ENCODE measurements at places on chromosomes 2 and 18. TPM values are rescaled to one million over a fixed set of nuclear protein-coding genes. Genes with fewer than 3 reads are reported as not detected.

Gene HOXD12
- total RNA-seq, result not detected

Gene TLX2
- not detected for total RNA-seq

Gene ABCB11
- total RNA-seq, result not detected

Gene FOXD4L1
- not detected for total RNA-seq

Gene SOCS6
- total RNA-seq, result 11.5 TPM

Gene TCF7L1
- total RNA-seq, result 15.8 TPM

Gene GLI2
- 2.2 TPM for total RNA-seq

Gene LDLRAD4
- 52.1 TPM for total RNA-seq

Gene SF3B6
- 54.7 TPM for total RNA-seq

Gene MCEE
- 16.3 TPM for total RNA-seq

Gene DAPL1
- not detected for total RNA-seq

Gene C1QL2
- not detected for total RNA-seq

Gene KCNIP3
- 4.4 TPM for total RNA-seq

Gene ZSCAN30
- total RNA-seq, result 39.2 TPM

DNA sequence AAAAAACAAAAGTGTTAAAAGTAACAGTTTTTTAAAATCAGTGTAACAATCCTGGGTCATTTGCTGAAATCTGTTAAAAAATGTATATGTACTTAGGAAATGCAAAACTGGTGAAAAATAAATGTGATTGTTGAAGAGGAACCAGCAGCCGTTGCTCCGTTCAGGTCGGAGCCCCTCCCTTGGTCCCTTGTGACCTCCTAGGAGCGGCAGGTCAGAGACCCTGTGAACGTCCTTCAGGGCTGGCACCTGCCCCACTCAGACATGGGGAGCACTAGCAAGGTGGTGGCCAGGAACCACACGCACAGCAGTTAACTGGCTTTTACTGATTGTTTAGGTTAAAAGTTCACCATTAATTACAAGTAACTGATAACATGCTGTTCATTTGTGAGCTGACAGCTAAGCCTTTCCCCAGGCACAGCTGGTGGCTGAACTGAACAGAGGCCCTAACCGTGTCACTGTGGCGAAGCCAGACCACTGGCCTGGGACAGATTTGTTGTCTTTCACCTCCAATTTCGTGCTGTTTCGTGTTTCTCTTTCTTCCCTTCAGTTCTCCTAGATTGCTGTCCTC, 159.2 kb upstream of the ALKAL2 start:
- DNase-seq, result no peak

DNA sequence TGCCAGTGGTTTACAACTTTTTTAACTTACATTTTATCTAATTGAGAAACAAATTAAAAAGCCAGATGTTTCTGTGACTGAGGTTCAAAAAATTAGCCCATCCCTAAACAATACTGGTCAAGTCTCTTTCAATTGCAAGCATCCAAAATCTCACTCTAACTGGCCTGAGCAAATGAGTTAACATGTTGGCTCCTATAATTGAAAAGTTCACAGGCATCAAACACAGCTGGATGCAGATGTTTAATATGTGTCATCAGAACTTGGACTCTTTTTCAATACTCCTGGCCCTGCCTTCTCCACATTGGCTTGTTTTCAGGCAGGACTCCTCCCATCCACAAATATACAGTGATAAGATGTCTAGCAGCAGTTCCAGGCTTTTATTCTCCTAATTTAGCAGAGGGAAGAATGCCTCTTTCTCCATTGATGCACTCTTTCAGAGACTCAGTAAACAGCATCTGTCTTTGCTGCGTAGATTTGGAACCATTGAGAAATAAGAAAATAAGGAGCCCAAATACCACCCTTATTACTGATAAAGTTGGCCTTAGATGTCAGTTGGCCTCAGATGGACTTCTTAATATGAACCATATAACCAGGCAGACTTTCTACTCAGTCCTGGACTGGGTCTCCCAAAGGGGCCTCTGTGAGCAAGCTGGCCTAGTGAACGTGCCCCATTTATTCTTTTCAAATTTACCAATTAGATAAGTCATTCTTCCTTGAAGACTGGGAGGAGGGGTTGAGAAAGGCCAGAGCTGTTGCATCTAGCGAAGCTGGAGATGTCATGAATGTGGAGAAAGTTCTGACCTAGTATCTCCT, 30.4 kb upstream of the FN1 start:
- DNase-seq, result no peak

DNA sequence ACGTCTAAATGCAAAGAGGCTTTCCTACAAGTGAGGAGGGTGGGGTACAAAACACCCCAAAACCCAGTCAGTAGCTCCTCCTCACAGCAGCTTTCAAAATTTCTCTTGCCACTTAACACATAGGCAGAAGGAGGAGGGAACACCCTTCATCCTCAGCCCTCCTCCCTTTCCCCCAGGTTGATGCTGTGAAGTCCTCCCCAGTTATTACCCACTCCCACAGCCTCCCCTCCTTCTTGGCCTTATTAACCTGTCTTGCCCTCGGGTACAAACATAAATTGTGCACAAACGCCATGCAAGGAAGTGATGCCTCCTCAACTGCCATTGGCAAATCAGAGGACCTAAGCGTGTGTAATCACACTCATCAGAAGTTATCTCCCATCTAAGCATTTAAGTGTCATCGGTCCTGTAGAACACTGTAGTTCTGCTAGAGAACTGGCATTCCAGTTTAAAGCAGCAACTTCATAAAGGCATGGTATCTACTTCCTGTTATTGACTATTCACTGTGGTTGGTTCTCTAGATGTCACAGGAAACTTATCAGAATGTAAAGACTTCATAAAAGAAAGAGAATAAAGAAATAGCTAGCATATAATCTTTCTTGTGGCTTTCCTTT, at the start of gene DSC1:
Gene DSC1, minus strand, starts transcription at position 32 of the 611 bp plus-strand sequence. CDS start 262 bp downstream, outside the sequence.
- DNase-seq, result no peak

DNA sequence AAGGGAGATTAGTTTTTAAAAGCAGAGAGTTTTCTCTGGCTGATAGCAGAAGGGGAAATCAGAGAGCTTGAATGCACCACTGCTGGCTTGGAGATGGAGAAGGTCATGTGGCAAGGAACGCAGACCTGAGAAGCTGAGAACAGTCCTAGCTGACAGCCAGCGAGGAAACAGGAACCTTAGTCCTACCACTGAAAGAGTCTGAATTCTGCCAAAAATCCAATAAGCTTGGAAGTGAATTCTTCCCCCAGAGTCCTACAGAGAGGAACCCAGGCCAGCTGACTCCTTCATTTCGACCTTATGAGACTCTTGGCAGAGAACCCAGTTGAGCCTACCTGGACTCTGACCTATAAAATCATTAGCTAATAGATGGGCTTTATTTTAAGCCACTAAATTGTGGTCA, 371.9 kb upstream of the TNP1 start:
- DNase-seq, result no peak

DNA sequence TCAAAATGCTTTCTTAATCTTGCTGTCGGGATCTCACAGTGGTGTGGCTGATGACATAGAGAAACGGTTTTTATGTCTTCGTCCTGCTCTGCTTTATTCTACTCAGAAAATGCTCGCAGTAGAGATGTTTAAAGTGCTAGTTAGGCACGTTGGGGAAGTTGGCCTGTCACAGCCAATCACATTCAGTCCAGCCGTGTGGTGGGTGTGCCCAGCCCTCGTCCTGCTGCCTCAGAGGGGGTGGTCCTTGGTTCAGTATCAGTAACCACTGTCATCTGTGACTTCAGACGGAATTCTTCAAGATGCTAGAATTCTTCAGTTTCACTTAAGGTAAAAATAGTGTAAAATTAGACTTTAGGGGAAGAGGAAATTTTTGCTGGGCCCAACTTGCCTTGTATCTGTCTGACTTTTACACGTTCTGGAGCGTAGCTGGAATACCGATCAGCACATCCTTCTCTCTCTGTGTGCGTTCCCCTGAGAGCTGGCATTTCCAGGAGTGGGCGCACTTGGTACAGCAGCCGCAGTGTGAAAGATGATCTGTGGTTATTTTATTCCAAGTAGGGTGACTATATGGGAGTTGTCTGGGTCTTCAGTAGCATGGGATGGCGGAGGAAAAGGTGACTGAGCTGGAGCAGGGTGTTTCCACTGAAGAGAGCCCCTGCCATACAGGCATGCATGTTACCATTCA, 18.5 kb downstream of the TRAF3IP1 start:
- no peak for DNase-seq

DNA sequence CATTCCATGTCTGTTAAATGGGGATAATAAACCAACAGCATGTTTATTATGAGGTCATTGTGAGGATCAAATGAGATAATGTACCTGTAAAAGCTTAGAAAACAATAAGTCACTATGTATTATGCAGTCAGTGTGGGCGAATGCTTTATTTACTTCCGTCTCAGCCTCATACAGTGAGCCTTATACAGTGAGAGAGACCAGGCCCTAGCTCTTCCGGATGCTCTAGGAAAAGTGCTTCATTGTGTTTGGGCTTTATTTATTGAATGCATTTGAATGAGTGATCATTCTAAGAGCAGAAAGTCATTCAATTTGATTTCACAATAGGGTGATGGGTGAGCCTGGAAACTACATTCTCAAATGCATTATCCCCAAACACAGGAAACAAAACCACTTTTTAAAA, 603.9 kb upstream of the FANCL start:
- DNase-seq, result no peak

DNA sequence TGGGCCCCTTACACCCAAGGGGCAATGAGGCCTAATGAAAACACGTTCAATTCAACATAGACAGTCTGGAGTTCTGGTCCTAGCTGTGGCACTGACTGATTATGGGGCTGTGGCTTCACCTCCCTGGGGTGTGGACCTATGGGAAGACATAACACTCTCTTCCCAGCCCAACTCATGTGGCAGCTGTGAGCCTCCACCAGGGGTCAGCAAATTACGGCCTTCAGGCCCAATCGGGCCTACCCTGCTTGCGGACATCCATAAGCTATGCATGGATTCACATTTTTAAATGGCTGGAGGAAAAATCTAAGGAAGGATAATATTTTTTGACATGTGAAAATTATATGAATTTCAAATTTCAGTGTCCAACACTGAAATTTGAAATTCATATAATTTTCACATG, 101.3 kb downstream of the LOXHD1 start:
- no peak for DNase-seq

GRCh38 chr18:35634323-35634722, 52.8 kb downstream of the GALNT1 start:
- no peak for DNase-seq

GRCh38 chr2:150477347-150477746, 10.1 kb downstream of the RND3 start:
- no peak for DNase-seq

GRCh38 chr2:19598971-19599370, 240.5 kb upstream of the OSR1 start:
- DNase-seq, result no peak

DNA sequence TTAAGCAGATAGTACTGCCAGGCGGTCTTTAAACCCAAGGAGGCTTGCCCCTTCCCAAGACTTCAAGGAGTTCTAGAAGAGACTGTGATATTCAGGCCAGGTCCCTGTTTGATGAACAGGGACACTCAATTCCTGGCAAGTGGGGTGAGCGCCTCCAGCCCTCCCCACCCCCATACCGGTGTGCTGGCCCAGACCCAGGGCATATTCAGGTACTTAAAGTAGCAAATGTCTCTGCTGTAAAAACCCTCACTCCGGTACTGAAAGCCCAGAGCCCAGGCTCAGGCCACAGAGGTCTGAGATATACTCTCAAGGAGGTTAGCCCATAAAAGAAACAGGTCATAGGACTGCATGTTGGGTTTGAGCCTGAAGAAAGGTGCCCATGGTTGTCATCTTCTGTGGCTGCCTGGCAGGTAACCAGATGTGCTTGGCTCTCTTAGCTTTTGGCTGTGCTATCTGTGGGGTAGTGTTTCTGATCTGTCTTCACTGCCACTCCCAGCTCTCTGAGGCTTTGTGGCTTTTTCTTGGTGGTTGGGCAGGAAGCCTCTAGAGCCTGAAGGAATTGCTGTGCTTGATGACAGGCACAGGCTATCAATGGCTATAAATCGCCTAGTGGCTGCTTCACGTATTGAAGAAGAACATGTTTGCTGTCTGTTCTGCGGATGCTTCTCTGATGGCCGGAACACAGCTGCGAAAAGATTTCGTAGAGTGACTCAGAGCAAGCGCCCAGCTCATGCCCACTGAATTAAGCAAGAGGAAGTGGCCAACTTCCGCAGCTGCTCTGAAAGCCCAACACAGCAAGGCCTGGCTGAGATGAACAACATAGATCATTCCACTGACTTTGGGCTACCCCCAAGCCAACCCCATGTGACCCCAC, 63.3 kb upstream of the ALPP start:
- peak; percentile 93 for DNase-seq

DNA sequence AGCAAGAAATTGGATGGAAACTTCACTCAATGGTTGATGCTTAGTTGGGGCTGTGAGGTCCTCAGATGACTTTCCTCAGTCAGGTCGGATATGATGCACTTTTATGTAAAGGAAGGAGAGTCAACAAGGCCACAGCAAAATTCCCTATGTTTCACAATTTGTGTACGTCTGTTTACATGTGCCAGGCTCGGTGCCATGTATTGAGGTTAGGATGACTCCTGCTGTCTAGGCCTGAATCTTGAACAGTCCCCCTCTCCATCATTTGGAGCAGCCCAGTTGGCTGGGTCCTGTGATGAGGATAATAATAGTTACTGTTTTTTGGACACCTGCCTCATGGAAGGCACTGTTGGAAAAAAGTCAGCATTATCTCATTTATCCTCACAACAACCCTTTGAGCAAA, 43.1 kb downstream of the VSNL1 start:
- no peak for DNase-seq

DNA sequence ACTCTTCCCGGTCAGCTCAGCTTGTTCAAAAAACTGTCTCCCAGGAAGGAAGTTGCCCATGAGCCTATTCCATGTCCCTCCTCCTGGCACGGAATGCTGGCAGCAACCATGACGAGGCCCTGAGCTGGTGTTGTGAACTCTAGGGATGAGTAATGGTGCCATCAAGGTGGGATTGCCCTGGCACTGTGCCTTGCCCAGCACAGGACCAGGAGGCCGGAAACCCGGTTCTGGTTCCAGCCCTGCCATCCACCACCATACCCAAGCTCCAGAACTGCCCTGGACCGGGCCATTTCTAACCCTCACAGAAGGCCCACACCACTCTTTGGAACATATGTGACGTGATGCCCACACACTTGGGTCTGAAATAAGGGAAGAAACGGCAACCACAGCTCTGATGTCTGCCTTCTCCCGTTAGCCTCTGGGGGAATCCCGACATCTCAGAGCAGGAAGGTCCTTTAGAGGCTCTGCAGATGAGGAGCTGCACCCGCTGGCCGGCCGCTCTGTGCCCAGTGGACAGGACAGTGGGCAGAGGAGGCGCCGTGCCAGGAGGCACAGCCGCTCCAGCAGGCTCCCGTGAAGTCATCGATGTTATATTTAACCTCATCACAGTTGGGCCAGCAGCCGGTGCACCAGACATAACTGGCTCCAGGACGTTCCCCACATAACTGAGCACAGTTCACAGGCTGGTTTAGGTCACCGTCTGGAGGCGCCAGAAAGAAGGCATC, 462.1 kb upstream of the ID2 start:
- no peak for DNase-seq
